Pancreas (tissue), 10 donors: ENCODE measurements at places on chromosomes 5 and 9. TPM values are rescaled to one million over a fixed set of nuclear protein-coding genes. Genes with fewer than 3 reads are reported as not detected.

TOR4A gene
- 1.4 TPM for polyA plus RNA-seq

CDC20B gene
- polyA plus RNA-seq: not detected

ACTBL2 gene
- polyA plus RNA-seq: not detected

RNF44 gene
- polyA plus RNA-seq: 27.5 TPM

PCDHA10 gene
- 0.34 TPM for polyA plus RNA-seq

SHROOM1 gene
- 62.0 TPM for polyA plus RNA-seq

SPATA31C1 gene
- polyA plus RNA-seq: not detected

CAAP1 gene
- 10.4 TPM for polyA plus RNA-seq

GRXCR2 gene
- polyA plus RNA-seq: not detected
